ENCODE measurements at places on chromosomes 1 and 21.

DNA sequence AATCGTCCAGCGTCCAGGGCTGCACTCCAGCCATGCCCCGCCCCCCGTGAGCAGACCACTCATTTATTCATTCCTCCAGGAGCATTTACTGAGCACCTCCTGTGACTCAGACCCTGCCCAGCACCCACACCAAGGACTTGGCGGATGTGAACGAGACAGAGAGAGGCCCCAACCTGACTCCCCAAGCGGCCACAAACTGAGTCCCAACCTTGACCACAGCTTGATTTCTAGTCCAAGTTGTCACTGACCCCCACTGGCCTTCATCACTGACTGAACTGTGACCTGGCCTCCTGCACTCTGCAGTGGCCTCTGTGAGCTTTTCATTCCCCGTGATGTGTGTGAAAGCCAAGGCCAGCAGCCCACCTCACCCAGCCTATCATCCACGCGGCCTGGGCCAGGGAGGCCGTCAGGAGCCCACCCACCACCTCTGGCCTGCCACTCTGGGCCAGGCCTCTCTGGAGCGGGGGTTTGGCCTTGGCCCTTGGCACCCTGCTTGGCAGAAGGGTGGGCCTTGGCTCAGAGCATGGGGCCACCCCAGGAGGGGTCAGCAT, 19.3 kb upstream of the RUNX3 start:
- DNase-seq, result no peak

- no peak for DNase-seq
Observed at GRCh38 chr1:235650341-235651169, 971 bp upstream of the GNG4 start.

GRCh38 chr1:8238141-8239038, 79.5 kb upstream of the SLC45A1 start:
- no peak for DNase-seq

GRCh38 chr1:171805395-171806115, 24.1 kb downstream of the METTL13 start:
- peak; percentile 70 for DNase-seq

DNA sequence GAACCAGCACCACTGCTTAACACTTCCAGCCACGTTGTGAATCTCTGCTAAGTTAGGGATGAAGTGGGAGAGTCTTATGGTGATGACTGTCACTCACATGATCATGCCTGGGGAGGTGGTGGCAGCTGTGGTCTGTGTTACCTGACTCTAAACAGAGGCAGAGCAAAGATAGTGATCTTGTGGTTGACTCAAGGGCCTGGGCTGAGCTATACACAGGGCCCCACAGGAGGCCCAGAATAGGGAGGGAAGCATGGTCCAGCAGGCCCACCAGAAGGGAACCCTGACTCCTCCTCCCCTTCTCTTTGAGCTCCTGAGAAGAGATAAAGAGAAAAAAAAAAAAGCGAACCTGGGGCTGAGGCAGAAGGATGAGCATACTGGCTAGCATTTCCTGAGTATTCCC, 55.0 kb downstream of the PLXNA2 start:
- peak; percentile 68 for DNase-seq

GRCh38 chr1:211741116-211741515, 65.7 kb upstream of the NEK2 start:
- no peak for DNase-seq

DNA sequence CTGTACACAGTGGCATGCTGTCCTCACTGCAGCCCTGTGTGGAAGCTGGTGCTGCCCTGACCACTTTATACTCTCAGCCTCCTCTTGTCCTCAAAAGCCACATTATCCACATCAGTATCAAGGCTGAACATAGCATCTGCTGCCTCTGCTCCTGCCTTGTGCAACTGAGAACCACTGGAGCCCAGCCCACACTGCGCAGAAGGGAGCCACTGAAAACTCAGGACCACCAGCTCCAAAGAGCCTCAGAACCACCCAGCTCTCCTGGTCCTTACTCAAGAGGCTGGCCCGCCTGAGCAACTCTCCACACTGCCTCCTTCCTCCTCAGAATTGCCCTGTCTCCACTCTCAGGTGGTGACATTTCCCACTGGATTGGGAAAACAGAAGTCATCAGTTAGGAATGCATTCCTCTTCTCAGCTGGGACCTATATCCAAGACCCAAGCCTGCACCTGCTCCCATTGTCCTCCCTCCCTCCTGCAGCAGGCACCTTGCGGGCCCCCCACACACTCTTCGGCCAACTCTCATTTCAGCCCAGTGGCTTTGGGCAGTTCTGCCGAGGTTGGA, 7.0 kb upstream of the KISS1 start:
- DNase-seq, result no peak

GRCh38 chr1:60679524-60680375, 402.6 kb upstream of the NFIA start:
- DNase-seq, result no peak

DNA sequence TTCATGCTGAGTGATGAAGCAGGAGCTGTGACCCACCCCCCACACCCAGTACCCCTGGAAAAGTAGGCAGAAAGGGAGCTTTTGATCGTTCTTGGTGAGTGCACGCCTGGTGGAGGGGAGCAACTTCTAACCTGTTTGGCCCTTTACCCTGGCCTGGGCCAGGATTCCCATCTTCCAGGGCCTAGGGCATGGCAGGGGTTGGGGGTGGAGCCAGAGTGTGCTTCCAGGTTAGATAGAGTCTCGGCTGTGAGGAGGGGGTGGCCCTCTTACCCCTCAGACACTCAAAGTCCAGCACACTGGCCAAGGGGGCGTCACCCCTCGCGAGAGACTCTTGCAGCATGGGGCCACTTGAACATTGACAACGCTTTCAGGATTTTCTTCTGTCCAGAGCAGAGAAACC, 236.6 kb downstream of the GRIK3 start:
- no peak for DNase-seq

DNA sequence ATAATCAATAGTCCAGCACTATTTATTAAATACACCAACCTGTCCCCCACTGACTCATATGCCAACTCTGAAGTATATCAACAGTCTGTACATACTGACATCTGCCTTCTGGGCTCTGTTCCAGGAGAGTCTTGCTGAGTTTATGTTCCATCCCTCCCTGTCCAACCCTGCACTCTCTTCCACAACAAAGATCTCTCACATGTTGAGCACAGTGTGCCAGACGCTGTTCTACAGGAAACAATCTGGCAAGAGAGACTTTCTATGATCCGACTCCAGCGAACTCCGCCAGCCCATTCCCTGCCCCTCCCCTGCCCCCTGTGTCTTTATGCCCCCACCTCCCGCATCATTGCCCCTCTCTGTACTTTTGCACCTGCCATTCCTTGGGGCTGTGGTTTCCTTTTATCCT, 3.4 kb downstream of the LACTBL1 start:
- no peak for DNase-seq

- no peak for DNase-seq
Observed at GRCh38 chr1:86156566-86157455, at the start of gene COL24A1. Gene COL24A1, minus strand, starts transcription at chr1:86156772. Its CDS starts 376 bp downstream, at chr1:86156396.
